Activated T-cell treated with anti-CD3 and anti-CD28 coated beads for 4 hours (primary cell): ENCODE measurements at places on chromosomes 2 and 18.

DNA sequence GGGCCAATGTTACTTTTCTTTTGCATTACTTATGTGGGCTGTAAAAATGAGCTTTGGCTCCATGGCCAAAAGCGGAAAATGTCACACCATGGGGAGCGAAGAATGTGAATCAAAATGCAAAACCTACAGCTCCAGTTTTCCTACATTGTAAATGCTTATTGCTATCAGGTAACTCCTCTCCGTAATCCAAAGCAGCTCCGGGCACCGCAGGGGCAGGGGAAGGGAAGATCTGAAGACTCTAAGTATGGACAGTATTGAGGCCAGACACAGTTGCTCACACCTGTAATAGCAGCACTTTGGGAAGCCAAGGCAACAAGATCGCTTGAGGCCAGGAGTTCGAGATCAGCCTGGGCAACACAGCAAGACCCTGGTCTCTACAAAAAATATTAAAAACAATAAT, 7.1 kb upstream of the AGFG1 start:
- no peak for DNase-seq

DNA sequence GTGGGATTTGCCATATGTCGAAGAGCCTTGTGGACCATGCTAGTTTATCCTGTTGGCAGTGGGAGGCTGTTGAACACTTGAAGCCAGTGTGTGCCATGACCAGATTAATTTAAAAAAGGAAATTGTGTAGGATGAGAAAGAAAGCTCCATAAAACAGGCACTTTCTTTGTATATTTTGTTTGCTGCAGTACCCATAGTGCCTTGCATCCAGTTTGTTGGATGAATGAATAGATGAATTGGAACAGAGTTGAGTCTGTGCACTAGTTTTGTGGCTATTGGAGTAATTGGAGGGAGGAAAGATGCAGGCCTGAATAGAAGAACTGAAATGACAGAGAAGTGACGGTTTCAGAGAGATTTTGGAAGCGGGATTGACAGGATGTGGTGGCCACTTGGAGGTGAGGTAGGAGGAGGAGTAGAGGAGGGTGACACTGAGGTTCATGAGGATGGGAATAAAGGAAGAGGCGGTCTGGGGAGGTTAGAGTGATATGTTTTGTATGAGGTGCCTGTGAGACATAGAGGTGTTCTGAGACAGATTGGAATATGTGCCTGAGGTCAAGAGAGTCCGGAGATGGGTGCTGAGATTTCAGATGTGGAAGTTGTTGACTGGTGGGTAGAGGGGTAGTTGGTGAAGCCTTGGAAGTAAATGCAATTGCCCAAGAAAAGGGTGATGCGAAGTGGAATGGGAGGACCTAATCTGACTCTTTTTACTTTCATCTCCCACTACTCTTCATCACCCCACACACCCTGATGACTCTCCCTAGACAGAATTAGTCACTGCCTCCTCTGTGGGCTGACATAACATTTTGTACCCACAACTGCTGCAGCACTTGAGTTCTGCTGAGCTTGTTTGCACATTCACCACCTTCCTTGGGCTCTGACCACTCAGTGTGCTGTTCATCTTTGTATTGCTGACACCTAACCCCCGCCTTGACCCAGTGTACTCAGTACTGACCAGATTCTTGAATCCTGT, 5.1 kb downstream of the DGUOK start:
- DNase-seq = peak; percentile 44

DNA sequence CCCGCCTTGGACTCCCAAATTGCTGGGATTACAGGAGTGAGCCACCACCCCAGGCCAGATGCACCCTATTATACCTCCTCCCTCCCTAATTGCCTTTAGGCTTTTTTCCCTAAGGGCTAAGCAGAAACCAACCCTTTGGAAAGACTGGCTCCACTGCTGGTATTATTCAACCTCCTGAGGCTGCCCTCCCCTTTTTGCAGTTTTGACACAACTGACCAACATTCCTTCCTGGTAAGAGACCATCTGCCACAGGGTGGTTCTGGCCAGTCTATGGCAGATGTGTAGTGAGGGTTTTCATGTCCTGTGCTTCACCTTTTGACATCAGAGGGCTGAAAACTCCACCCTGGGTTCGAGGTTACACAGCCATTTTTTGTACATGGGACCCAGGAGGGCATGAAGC, 1785.3 kb upstream of the CELF4 start:
- DNase-seq = no peak

DNA sequence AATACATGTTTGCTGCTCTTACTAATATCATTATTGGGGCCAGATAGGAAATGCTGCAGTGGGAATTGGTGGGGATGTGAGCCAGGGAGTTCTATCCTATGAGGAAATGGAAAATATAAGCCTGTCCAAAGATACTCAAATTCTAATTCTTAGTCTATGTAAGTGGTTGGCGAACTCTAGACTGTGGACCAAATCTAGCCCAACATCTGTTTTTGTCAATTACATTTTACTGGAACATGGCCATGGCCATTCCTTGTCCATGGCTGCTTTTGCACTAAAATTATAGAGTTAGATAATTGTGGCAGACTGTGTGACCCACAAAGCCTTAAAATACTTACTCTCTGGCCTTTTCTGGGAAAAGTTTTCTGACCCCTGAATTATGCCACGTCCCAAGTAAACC, 113.3 kb downstream of the MGAT5 start:
- no peak for DNase-seq

DNA sequence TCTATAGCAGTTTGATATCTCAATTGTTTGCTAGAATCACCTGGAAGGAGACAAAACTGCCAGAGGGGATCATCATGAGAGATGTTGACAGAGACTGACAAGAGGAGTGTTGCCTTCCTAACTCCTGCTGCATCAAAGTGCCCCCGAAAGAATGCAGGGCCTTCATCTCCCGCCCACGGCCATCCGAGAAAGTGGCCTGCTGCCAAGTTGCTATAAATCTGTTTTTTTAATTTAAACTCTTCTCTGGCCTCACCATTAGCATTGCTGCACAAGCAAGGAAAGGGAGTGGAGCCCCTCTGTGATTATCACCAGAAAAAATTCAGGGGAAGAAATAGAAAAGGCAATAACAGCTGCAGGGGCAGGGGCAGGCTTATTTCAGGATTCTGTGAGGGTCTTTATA, 238.1 kb upstream of the EPHA4 start:
- no peak for DNase-seq

DNA sequence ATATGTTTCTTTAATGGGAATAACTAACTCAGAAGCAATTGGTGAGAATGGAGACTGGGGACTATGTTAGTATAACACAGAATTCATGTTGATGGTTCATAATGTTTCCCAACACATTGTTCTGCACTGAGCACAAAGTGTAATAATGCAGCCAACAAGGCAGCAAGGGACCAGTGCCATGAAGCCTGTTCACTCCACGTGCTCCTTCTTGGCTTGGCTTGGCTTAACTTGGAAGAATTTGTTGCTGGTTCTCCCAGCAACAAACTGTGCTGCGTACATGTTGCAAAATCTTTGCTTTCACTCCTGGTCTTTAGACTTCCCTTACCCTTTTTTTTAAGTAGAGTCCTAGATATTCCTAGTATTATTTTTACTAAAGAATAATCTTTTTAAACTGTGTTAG, 129.7 kb downstream of the MAP3K20 start:
- no peak for DNase-seq

- DNase-seq = no peak
Measured at GRCh38 chr2:41836948-41837347, 210.9 kb upstream of the PKDCC start.

- no peak for DNase-seq
Measured at GRCh38 chr2:211455216-211455841, 898.9 kb downstream of the CPS1 start.

GRCh38 chr2:183034806-183035205, 3.5 kb downstream of the NCKAP1 start:
- no peak for DNase-seq

DNA sequence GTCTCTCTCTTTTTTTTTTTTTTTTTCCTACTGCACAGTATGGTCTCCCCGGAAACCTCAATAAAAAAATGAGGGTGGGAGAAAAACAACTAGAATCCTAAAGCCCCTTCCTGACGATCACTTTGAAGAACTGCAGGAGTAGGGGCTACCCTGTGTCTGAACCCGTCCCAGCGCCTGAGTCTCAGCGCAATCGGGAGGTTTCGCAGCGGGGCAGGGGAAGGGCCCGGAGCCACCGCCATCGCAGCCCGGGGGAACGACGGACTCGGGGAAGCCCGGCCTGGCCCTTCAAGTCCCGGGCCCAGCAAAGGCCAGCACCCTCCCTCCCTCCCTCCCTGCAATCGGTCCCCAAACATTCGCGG, 411 bp downstream of the NARS1 start:
- no peak for DNase-seq
